Suprapubic skin (tissue), 4 donors: ENCODE measurements at places on chromosomes 16 and 17.

DNA sequence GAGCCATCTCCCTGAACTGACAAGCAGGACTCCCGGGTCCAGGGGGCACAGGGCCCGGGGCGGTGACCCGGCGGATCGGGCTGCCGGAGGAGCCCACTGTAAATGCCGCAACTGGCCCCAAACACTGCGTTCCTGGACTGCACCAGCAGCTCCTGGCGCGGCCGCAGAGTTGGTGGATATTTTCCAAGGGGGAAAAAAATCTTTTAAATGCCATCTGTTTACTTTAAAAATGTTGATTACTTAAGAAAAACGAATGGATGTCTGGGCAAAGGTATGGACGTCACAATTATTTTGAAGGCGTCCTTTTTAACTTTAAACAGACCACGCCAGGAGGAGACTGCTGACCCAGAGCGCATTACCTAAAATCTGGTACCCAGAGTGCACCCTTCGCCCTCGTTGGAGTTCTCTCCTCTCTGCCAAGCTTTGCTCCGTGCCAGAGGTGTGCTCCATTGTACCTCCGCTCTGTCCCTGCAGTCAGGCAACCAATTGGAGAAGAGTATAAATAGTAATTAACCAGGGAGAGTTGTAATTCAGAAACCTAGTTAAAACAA lies 3.4 kb downstream of the HS3ST3B1 start:
- DNase-seq, result no peak

GRCh38 chr17:41748275-41748674 lies 13.8 kb upstream of the HAP1 start:
- DNase-seq, result no peak

GRCh38 chr16:76210157-76210556 lies 67.0 kb upstream of the CNTNAP4 start:
- DNase-seq, result no peak

GRCh38 chr17:42971589-42971988 lies 7.3 kb upstream of the AARSD1 start:
- DNase-seq, result no peak

DNA sequence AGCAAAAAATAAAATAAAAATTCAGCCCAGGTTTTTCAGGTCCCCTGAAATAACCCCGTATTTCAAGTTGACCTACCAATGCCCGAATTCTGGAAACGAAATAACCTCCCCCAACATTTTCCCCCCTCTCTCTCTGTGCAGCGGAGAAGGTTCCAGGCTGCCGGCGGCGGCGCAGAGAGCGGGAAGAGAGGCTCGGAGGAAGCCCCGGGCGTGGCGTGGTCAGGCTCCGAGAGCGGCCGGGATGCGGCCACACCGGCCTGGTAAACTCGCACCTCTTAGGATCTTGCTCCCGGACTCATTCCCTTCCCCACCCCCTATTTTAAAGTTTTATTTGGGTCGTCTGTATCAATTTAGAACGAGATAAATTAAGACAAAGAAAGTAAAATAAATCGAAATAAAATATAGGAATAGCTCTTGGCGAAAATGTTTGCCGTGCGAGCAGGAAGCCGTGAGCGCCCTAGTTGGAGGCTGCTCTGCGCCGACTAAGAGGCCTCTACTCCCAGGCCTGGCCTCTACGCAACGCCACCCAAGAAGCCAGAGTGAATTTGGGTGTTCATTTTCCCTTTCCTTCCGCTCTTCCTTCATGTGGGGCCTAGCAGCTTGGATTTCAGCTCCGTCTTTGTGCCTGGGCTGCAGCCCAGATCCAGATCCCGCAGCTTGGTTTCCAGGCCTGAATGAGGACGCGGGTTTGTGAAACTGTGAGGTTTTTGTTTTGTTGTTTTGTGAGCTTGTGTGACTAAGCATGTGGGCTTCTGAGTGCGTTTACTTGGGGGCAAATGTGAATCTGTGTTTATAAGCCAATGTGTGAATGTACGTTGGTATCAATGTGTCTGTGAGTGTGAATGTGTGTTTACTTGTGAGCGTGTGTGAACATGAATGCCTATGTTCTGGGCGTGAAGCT lies 1.5 kb upstream of the HOXB6 start:
- DNase-seq, result no peak

- no peak for DNase-seq
These were observed at the start of gene P2RX1 for GRCh38 chr17:3915995-3916696. TSS of gene P2RX1 (minus strand) at chr17:3916465. CDS start at chr17:3916225, 240 bp downstream.

GRCh38 chr17:48499248-48499647 lies 31.6 kb downstream of the HOXB1 start:
- no peak for DNase-seq

DNA sequence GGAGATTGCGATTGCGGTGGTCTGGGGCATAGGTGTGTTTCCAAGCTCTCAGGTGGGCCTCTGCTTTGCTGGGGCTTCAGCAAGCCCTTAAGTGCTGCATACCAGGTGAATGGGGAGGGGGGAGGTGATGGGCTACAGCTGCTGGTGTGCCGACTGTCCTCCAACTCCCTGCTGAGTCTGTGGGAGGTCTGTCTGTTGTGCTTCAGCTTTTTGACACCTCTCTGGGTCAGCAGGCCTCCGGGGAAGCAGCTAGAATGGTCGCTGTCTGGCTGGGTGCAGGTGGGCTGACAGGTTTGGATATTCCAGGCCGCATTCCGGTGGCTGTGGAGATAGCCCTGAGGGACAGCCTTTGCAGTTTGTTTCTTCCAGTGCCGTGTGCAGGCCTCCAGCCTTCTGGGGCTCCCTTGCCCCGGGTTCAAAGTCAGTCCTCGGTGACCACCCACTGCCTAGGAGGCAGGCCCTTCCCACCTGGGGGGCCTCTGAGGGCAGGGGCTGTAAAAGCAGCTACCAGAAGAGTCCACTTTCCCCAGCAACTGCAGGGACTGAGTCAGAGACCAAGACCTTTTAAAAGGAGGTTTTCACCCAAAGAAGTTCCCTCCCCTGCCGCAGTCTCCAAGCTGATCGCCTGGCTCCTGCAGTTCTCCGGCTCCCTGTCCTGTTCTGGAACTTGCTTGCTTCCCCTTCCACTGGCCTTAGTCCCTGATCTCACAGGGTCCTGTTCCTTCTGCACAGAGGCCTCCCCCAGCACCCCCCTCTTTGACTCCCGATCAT lies 2.0 kb upstream of the TTYH2 start:
- DNase-seq, result no peak

GRCh38 chr16:12551946-12552345 lies 251.7 kb downstream of the CPPED1 start:
- no peak for DNase-seq

- DNase-seq, result no peak
These were observed 6.6 kb downstream of the ABCA5 start for GRCh38 chr17:69320210-69320907.

DNA sequence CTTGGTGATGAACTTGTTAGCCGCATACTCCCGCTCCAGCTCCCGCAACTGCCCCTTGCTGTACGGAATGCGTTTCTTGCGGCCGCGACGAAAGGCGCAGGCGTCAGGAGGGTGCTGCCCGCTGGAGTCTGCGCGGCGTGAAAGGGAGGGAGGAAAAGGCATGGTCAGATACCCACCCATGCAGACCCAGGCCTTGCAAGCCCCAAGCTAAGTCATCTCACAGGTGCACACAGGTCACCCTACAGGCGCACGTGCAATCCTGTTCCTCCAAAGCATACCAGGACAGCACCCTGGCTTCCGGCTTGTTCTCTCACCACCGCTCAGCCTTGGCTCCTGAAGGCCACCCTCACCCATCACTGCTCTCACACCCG lies 1.6 kb downstream of the HOXB13 start:
- peak; percentile 46 for DNase-seq

DNA sequence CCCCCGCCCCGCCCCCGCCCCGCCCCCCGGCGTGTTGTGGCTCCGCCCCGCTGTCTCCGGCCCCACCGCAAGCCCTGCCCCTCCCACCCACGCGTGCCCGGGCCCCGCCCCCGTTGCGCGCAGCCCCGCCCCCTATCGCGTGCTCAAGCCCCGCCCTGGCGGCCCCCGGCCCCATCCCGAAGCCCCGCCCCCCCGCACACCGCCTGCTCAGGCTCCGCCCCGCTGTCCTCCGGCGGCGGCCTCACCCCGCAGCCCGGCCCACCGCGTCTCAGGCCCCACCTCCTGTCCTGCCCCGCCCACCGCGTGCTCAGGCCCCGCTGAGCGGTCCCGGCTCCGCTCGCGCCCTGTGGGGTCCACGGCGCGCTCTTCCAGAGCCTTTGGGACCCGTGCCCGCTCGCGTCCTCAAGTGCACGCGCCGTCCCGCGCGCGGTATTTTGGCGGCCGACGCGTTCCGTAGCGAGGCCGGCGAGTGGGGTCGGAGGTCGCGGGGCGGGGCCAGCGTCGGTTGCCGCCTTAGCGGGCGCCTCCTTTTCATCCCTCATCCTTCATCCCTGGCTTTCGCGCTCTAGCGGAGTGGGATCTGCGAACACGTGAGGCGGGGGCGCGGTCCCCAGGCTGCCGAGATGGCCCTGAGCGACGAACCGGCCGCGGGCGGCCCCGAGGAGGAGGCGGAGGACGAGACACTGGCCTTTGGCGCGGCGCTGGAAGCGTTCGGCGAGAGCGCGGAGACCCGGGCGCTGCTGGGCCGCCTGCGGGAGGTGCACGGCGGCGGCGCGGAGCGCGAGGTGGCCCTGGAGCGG lies at the start of gene TBCD:
TSS of gene TBCD (plus strand) at position 495 of the 800 bp plus-strand sequence. CDS start at position 624, 129 bp downstream.
- peak; percentile 91 for DNase-seq

DNA sequence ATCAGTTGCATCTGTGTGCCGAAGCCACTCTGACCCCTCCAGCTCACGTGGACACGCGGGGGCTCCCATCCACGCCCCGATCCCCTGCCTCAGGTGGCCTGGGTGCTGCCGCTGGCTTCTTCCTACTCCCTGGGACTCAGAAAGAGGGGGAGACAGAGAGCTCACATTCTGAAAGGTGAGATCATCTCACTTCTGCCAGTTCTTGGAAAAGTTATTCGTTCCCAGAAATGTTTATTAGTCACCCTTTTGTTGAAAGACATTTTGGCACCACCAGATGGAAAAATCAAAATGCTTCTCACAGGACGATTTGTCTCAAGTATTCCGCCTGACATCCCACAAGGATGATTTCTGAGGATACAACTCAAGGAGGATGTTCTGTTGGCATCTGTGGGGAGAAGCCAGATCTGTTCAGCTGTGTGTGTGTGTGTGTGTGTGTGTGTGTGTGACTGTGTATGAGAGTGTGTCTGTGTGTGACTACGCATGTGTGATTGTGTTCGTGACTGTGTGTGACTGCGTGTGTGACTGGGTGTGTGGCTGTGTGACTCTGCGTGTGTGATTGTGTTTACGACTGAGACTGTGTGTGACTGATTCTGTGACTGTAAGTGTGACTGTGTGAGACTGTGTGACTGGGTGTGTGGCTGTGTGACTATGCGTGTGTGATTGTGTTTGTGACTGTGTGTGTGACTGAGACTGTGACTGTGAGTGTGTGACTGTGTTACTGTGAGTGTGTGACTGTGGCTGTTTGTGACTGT lies 207.3 kb downstream of the NTN1 start:
- no peak for DNase-seq

GRCh38 chr16:85173981-85174751 lies 61.9 kb upstream of the CIBAR2 start:
- no peak for DNase-seq

DNA sequence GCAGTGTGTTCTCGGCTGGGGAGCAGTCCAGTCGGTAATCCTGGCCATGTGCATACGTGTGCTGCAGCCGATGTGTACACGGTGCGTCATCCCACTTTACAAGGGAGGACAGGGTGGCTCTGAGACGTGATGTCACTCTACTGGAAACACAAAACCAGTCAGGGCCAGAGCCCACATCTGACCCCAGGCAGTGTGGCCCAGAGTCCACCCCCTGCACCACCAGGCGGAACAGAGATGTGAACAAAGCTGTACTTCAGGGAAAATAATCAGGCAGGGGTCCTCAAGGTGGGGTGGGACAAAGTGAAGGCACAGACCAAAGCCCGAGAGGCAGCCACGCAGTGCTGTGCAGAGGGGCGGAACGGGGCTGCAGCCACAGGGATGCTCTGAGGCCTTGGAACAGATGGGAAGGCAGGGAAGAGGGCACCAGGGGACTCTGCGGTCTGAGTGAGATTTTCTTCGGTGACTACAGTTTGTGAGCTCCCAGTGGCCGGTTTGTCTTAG lies 181.5 kb downstream of the ZNF423 start:
- no peak for DNase-seq

DNA sequence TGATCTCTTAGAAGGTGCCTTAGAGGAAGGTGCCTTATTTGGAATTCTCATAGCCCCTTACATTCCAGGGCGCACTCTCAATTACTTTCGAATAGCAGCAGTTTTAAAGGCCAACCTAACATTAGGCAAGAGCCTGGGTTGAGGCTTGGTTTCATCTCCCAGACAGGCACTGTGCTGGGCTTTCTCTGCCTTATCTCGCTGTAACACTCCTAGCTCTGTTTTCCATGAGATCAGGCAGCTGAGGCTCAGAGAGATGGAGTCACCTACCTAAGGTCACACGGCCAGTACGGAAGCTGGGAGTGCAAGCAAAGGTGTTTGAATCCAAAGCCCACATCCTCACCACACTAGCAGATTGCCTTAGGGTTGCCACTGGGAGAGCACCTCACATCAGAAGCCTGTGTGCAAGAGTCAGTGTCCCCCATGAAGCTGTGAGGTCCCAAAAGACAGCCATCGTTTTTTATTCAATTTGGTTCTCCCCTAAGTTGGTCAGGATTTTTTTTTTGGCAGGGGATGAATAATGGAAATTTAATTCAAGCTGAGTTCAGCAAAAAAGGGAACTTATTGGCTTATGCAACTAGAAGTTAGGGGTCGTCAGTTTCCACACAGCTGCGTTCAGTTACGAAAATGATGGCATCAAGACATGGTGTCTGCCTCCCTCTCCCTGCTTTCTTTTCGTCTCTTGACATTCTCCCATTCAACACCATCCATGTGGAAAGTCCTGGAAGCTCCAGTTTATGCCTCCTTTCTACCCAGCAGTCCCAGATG lies 206.4 kb downstream of the KATNIP start:
- no peak for DNase-seq

DNA sequence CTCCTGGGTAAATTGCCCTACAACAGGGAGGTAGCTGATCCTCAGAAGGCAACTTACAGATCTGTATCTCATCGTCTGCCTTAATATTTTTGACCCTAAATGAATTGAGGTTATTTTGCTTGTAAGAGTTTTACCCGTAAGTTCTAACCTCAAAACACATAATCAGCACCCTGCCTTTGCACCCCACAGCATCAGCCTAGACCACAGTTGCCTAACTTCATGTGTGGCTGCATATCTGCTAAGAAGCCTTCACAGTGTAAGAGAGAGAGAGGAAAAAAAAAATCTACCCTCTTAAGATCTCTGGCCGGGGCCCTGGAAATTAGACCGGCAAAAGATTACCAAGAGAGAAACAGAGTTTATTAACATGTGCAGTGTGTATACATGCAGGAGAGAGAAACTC lies 76.9 kb downstream of the ARHGAP44 start:
- DNase-seq, result no peak

GRCh38 chr16:49899991-49900695 lies 44.2 kb upstream of the ZNF423 start:
- DNase-seq, result no peak

DNA sequence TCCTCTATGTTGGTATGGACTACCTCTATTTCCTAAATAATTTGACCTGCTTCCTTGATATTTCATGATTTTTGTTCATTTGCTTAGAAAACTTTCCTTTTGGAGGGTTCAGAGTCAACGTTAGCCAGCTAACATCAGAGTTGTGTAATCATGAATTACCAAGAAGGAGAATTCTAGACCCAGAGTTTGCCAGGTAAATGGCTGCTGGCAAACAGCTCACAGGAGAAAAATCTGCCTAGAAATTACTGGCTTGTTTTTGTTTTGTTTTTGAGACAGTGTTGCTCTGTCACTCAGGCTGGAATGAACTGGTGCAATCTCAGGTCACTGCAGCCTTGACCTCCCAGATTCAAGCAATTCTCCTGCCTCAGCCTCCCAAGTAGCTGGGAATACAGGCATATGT lies 111.4 kb upstream of the SALL1 start:
- no peak for DNase-seq
